ENCODE measurements at places on chromosomes 4 and X. TPM values are rescaled to one million over a fixed set of nuclear protein-coding genes. Genes with fewer than 3 reads are reported as not detected.

DNA sequence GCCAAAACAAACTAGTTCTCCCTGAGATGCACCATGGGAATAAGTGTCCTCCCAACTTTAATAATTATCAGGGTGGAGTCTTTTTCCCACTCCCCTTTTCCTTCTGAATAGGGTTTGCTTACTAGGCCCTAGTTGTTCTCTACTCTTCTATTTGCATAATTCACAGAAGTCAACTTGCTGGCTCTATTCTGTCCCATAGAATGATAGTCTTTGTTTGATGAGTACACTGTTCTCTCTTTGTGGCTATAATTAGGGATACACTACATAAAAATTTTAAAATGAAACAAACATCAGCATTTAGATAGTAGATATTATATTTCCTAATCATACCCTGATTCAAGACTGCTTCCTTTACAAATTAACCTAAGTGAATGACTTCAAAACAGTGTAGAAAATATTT is 10.3 kb downstream of the PDHA2 start:
- DNase-seq = no peak

GRCh38 chr4:189021831-189022230 is 882.6 kb downstream of the TRIML1 start:
- no peak for DNase-seq

SRD5A3 gene
- 4.4 TPM for total RNA-seq

DNA sequence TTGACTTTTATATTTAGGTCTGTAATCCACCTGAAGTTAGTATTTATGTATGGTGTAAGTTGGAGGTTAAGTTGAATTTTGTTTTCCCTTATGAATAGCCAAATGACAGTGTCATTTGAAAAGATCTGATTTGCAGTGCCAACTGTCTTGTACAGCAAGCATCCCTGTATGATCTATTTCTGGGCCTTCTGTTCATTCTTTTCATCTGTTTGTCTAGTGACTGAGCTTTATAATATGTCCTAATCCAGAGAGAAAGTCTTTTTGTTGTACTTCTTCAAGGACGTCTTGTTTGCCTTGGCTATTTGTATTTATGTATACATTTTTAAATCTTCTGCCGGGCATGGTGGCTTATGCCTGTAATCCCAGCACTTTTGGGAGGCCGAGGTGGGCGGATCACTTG is 39.6 kb downstream of the CDKL5 start:
- no peak for DNase-seq

Measured in cerebellum (tissue), 4 donors.